ENCODE measurements at places on chromosomes 12 and 14.

- no peak for DNase-seq
Observed at GRCh38 chr14:98665007-98665406, 607.0 kb downstream of the BCL11B start.

- DNase-seq: peak; percentile 32
Observed at GRCh38 chr14:105430565-105430964, 10.9 kb downstream of the MTA1 start.

GRCh38 chr14:96126783-96127271 lies 77.8 kb upstream of the BDKRB2 start:
- DNase-seq: no peak

- DNase-seq: no peak
Observed at GRCh38 chr12:48017496-48017895, 13.2 kb upstream of the COL2A1 start.

- DNase-seq: no peak
Observed at GRCh38 chr14:65548878-65549277, 136.3 kb downstream of the FUT8 start.

- peak; percentile 37 for DNase-seq
Observed at GRCh38 chr12:106841510-106842302, 67.2 kb downstream of the RIC8B start.

GRCh38 chr12:124451016-124451415 lies 116.4 kb downstream of the NCOR2 start:
- no peak for DNase-seq

GRCh38 chr14:58739674-58740073 lies 101.9 kb downstream of the DACT1 start:
- DNase-seq: no peak

DNA sequence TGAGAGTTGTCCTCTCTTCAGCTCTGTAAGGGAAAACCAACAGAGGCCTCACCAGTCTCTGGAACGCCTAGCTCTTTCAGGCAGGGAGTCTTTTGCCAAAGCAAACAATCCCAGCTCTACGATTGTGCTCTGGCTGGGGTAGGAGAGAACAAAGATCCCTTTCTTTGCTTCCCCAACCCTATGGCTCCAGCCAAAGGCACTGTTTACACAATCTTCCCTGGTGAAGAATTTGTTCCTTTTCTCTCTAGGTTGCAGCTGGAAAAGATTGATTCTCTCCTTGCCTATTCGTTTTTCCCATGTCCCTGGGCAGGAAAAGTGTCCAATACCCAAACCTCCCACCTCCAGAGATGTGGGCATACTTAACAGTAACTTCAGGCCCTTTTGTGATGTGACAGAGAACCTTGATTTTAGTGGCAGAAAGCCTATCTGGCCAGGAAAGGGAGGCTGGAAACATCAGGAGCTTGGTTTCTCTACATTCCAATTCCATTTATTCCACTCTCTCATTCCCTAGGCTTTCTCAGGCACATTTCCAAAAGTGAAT lies 16.8 kb downstream of the ATP5MC2 start:
- peak; percentile 88 for DNase-seq

All from astrocyte of the cerebellum (primary cell).